ENCODE measurements at places on chromosomes 7 and 10.

DNA sequence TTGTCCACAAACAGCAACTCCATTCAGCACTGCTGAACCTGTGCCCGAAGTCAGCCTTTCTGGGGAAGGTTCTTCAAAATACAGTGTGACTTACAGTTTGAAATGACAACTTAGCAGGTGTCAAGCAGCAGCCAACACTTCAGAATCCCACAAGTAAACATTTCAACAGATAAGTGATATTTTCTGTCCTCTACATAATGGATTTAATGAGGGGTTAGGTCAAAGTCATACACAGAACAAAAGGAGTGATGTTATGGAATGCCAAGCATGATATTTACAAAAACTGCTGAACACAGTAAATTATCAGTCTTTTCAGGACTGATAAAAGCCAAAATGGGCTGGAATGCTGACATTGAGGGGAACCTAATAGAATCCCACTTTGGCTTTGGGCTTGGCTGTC lies 77.6 kb upstream of the JAZF1 start:
- no peak for DNase-seq

- no peak for DNase-seq
Observed at GRCh38 chr7:32072397-32072796, 2.2 kb upstream of the PDE1C start.

DNA sequence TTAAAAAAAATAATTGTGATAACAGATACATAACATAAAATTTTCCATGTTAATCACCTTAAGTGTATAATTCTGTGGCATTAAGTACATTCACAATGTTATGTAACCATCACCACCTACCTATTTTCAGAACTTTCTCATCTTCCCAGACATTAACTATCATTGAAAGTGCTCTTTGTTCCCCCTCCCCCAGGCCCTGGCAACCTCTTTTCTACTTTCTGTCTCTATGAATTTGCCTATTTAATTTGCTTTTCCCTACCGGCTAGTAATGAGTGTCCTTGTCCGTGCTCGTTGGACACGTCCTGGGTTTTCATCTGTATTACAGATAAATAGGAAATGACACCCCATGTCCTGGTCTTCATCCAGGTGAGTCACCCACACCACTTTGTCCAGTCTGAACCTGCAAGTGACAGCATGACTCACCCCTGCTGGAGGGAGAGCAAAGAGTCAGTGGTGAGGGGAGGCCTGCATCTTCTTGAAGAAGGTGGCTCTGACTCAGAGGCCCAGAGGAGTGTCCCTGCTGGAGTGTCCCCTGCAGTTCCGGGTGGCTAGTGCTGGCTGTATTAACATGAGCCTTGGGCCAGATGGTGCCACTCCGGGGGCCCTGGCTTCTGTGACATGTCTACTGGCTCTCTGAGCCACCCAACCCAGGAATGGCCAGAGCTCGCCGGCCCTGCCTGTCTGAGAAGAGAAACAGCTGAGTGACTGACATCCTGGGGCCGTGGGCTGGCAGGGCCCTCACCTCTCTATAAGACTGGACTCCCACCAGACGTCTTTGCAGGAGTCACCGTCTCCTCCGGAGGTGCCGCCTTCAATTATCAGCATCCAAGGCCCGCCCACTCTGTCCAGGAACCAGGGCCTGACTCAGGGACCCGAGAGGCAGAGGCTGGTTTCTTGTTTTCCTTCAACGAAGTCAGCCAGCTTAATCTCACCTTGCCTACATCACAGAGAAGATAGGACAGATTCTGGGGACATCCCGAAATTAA lies 503.2 kb upstream of the MKI67 start:
- no peak for DNase-seq

GRCh38 chr10:15601819-15602218 lies 117.9 kb downstream of the ITGA8 start:
- DNase-seq: no peak

DNA sequence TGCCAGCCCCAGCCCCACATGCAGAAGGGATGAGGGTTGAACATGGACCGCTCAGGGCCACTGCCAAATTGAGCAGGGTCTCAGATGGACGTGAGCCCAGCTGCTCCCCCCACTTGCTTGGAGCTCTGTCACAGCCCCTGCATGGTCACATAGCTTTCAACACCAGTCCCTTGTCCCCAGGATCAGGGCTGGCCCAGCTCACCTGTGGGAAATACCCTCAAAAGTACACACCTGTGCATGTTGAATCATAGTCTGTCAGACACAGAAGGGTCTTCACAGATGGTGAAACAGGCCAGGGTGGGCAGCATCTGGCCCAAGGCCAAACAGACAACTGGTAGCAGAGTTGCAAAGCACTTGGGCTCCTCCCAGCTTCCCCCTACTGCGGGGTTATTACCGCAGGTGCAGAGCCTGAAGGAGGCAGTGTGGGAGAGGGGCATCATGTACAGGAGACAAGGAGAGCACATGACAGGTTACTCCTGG lies 77.6 kb upstream of the UNC5B start:
- DNase-seq: no peak

GRCh38 chr7:126727930-126728391 lies 524.8 kb downstream of the GRM8 start:
- DNase-seq: no peak

GRCh38 chr10:110613341-110613995 lies 30.7 kb upstream of the RBM20 start:
- no peak for DNase-seq

- DNase-seq: no peak
Observed at GRCh38 chr10:31687663-31688482, 240.8 kb downstream of the ARHGAP12 start.

- DNase-seq: no peak
Observed at GRCh38 chr10:58281092-58281752, 12.3 kb downstream of the CISD1 start.

GRCh38 chr10:10677479-10677878 lies 340.2 kb upstream of the CELF2 start:
- no peak for DNase-seq

GRCh38 chr10:29240986-29241660 lies 47.7 kb upstream of the LYZL1 start:
- DNase-seq: no peak

DNA sequence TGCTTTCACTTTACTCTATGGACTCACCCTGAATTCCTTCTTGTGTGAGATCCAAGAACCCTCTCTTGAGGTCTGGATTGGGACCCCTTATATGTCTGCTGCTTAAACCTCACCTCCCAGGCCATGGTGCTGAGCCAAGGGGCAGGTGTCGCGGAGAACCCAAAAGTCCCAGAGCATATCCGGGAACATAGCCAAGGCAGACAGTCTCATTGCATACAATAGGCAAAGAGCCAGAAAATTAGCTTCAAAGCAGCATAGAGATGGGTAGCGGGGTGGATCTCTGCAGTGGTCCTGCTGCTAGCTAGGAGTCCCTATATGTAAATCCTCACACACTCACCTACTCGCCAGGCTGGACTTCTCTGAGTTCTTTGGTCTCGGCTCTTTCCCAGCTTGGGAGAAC lies 5.5 kb downstream of the CCL24 start:
- no peak for DNase-seq

DNA sequence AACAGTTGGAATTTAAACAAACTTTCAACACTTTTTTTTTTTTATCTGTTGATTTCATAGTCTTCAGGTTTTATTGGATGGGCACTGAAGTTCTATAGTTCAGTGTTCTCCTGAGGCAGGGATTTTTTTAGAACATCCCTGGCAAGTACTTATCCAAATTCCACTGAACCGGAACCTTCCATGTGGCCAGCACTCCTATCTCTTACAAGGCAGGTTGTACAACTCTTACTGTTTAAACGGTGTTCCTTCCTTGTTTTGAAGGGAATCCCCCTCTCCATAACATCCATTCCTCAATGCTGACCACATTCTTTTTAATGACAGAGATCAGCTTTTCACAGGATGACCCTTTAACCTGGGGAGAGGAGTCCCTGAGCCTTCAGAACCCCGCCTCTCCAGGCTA lies 238.9 kb upstream of the CTBP2 start:
- no peak for DNase-seq
